ENCODE measurements at places on chromosomes 16 and 17.

DNA sequence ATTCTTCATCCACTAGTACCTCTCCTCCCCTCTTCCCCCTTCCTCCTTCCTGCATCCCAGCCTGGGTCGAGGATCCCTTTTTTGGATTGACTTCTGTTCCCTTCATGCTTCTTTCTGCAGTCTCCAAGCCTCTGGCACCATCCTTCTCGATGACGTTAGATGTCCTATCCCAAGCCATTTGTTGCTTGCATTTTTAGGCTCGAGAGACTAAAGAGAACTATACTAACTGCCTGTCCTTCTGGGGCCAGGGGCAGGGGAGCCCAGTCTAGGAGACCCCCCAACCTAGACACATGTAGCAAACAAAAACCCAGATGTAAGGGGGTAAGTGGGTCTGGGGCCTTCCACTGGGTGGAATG lies 23.9 kb downstream of the UNK start:
- DNase-seq: no peak

DNA sequence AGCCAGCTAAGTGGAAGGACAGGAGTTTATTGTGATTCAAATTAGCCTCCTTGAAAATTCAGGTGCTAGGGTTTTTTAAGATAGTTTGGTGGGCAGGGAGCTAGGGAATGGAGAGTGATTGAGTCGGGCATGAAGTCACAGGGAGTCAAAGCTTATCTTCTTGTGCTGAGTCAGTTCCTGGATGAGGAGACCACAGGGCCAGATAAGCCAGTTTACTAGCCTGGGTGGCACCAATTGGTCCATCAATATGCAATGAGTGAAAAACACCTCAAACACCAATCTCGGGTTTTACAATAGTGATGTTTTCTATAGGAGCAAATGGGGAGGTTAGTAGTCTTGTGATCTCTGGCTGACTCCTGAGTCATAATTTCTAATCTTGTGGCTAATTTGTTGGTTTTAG lies 165.1 kb downstream of the ABCC12 start:
- no peak for DNase-seq

DNA sequence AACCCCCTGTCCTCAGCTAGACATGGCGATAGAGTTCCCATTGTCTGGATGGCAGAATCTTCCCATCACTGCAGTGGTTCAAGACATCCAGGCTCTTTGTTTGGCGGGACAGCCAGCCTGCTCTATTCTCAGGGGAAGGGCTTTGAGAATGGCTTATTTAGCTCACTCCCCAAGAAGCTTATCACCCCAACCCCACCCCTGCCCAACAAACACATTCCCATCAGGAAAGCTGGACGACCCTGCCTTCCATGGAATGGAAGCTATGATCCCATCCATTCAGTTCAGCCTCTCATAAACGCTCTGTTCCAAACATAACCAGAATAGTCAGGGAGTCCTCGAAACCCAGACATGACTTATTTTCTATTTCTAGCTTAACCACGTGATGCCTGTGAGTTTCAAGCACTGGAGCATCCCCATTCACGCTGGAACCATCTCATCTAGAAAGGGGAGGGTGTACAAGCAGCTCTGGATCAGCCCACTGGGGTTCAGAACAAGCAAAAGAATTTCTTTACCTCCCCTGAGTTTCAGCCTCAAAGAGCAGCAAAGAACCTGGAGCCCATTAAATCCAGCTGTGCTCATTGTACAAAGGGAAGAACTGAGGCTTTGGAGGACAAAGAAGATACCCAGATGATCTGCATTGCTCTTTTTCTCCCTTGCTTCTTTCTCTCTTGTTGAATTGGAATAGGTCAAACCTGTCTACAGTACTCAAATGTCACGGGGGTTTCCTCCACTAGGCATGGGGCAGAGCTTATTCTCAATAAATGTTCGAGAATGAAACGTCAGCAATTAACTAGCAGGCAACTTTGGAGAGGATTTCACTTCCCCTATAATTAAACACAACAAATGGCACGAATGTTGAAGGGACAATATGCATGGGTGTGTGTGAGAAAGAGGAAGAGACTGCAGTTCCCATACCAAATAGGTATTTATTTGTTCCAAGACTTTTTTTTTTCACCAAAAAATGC lies 93.1 kb downstream of the XYLT1 start:
- no peak for DNase-seq

DNA sequence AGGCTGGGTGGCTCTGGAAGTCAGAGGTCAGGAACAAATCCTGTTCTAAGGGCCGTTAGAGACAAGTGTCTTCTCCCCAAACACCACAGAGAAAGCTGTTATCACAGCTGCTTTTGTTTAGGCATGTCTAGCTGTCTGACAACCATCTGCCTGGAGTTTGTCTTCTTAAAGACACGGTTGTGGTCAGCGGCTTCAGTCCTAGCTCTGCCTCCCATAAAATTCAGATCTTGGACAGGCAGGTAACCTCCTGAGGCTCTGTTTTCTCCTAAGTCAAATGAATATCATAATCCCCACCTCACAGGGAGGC lies 2.3 kb upstream of the ITGA3 start:
- DNase-seq: no peak

GRCh38 chr17:78706271-78706915 lies 75.7 kb downstream of the CYTH1 start:
- no peak for DNase-seq

GRCh38 chr17:21042458-21043295 lies at the start of gene USP22:
USP22 (minus strand) TSS chr17:21043011; CDS start chr17:21042835, 176 bp downstream.
- peak; percentile 95 for DNase-seq

- no peak for DNase-seq
Observed at GRCh38 chr17:55264278-55264644, 499 bp upstream of the HLF start.
